Lung microvascular endothelial cell (primary cell): ENCODE measurements at places on chromosomes 11 and 22.

GRCh38 chr11:62627713-62628112, 5.9 kb upstream of the B3GAT3 start:
- DNase-seq, result no peak

GRCh38 chr11:119608781-119609180, 120.2 kb downstream of the NECTIN1 start:
- no peak for DNase-seq

GRCh38 chr11:18773104-18773503, 18.5 kb downstream of the PTPN5 start:
- no peak for DNase-seq

DNA sequence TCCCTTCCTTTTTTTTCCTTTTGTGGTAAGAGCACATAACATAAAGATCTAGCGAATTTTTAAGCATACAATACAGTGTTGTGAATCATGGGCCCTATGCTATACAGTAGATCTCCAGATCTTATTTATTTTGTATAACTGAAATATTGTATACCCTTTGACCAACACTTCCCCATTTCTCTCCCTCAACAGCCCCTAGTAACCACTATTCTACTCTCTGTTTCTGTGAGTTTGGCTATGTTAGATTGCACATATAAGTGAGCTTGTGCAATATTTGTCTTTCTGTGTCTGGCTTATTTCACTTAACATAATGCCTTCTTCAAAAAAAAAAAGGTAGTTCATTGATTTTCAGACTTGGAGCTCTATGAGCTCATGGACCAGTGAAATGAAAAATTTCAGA, 180.5 kb downstream of the C11orf91 start:
- DNase-seq, result no peak

- DNase-seq, result no peak
Observed at GRCh38 chr11:126547161-126547560, 191.7 kb downstream of the ST3GAL4 start.

DNA sequence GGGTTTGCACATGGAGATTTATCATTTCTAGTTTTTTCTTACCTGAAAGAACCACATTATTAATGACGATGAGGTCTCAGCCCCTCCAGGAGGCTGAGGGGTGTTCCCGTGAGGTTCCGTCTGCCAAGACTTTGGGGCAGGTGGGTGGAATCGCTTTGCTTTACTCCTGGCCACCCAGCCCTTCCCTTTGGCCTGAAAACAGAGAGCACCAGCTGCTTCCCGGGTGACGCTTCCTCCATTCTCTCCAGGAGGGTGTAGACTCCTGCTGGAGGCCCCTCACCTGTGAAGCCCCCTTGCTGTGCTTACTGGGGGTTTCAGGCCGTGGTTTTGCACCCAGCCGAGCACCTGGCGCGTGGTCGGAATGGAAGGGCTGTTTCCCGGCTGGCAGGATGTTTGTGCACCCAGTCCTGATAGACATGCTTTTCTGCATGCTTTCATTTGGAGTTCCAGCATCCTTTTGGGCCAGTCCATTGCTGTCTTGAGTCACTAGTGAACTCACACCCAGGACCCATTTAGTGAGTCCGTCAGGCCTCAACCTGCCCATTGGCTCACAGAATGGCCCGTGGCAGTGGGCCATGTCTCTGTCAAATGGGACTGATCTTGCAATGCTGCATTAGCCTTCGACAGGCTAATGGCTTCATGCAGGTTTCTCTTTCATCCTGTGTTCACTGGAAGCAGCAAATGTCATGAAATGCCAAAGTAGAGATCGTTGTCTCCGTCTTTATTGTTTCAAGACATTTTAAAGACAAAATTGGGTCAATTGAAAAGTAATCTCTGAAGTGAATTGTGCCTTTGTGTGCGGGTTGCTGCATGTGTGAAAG, 360.8 kb downstream of the TBC1D22A start:
- no peak for DNase-seq

DNA sequence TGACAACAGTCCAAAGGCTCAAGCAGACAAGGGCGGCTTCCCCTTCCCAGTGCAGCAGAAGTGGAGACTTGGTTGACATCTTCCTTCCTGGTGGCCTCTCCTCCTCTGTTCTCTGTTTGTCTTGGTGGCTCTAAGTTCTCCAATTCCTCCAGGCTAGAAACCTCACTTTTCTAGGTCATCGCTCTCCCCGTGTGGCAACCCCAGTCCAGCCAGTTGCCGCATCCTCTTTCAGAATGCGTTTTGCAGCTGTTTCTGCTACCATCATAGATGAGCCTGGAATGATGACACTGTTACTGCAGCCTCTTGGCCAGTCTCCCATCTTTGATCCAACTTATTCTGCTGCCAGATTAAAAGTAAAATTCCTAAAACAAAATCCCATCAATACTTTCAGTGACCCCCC, 201.5 kb downstream of the TRIM29 start:
- DNase-seq, result no peak

DNA sequence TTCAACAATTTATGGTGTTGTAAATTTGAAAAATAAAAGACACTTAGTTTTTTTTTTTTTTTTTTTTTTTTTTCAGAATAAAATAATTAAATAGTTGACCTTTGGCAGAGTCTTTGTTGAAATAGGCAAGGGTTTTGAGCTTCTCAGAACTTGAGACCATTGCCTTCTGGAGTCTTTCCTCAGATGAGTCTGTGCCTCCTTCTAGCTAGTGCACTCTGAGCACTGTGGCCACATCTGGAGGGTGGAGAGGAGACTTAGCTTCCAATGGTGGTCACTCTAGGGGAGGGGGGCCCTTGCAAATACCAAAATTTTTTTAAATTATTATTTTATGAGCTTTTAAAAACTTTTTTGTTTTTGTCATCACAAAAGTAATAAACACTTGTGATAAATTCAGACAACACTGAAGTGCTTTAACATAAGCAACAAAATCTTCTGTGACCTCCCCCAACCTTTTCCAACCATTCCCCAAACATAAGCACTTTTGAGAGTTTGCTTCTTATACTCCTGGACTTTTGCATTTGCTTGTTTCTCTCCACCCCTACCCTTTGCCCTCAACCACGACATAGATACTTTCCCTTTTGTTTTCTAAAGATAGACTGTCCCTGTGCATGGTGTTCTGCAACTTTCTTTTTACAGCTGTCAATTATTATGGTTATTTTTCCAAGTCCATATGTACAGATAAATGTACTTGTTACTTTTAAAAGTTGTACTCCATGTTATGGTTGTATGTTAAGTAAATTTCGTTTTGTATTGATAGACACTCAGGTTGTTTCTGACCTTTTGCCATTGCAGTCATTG, 41.1 kb downstream of the BMAL1 start:
- peak; percentile 44 for DNase-seq

GRCh38 chr11:57083641-57084385, 95.1 kb downstream of the OR5AK2 start:
- no peak for DNase-seq

GRCh38 chr11:13214276-13214675, 63.3 kb upstream of the BMAL1 start:
- DNase-seq, result no peak

- no peak for DNase-seq
Observed at GRCh38 chr22:49972163-49973017, 11.8 kb downstream of the PIM3 start.

GRCh38 chr11:76559346-76559745, 111.2 kb downstream of the LRRC32 start:
- DNase-seq, result no peak

GRCh38 chr11:126361400-126361799, 5.9 kb downstream of the ST3GAL4 start:
- no peak for DNase-seq

GRCh38 chr11:67304511-67305113, 1.3 kb downstream of the SSH3 start:
- DNase-seq, result no peak

DNA sequence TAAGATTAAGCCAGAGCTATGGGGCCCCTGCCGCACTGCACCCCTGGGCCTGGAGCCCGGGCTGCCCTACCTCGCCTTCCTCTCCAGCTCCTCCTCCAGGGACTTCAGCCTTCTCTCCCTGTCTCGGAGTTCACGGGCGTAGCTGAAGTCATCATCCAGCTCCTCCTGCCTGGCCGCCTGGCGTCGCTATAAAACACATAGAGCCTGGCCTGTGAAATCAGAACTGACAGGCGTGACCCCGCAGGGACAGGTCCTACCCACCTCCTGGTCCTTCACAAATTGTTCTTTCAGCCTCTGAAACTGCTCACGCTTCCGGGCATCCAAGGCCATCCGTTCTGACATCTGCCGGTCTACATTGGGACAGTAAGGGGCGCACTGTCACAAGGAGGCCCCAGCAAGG, 20.8 kb downstream of the TUBGCP6 start:
- no peak for DNase-seq

GRCh38 chr11:46658259-46658658, 40.9 kb downstream of the ATG13 start:
- no peak for DNase-seq

DNA sequence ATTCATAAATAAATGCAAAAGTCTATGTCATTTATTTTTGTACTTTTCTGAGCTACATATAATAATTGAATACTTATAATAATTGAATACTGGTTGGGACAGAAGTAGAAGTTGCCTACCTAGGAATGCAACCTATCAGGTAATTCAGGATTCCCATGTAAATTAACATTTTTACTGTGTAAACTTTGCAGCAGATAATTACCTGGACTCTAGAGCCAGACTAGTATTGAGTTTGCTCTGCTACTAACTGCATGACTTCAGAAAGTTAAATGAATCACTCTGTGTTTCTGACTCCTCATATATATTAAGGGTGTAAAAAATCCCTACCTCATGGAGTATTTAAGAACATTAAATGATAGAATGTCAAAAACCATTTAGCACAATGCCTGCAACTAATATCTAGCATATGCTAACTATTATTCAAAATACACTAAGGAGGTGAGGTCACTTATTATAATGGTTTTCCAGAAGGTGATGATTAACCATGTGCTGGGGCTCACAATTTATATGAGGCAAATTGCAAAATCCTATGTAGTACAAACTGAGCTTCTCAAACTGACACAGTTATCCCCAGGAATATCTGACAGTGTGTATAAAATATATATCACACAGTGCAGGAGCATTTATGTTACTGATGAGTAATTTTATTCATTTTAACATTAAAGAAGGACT, 138.1 kb upstream of the ANO3 start:
- no peak for DNase-seq

DNA sequence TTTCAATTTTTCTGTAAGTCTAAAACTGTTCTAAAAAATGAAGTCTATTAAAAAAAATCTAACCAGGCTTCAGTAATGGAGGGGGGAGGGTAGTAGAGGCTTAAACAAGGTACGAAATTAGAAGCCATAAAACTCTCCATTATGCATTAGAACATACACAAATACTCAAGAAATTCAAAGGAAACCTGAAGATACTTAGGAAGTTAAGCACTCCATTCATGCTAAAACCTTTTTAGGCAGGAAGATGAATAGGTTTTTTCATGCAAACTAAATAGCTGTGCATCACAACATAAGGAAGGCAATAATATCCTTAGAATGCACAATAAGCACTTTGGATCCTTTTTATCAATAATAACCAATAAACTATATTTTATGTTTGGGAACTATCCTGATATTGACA, 2.4 kb downstream of the RAB6A start:
- no peak for DNase-seq

- DNase-seq, result no peak
Observed at GRCh38 chr11:1473011-1473628, 13.5 kb downstream of the MOB2 start.
